ENCODE measurements at places on chromosomes 6 and 20.

DNA sequence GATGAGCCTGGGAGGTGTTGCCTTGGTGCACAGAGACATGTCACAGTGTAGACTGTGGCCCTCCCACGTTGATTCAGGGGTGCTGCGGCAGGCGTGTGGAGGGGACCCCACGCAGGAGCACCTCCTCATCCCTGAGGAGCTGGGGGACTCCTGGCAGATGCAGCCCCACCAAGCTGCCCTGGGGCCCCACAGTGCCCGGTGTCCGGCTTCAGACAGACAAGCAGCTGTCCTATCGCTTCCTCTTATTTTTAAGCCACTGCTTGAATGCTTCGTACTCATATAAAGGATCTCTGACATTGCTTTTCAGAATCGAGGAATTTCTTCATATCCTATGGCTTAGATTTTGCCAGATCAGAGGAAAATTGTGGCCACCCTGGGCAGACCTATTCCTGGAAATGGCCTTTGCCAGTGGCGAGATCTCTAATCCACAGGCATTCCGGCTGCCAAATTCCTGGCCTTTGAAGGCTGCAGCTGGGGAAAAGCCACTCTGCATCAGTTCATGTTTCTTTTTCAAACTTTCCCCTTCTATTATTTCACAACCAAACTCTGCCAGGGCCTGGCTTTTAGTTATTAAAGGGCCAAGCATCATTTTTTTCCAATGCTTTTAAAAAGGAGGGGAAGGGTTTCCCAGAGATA, 337.0 kb downstream of the THBS2 start:
- DNase-seq: no peak

- DNase-seq: no peak
These were observed 2.9 kb upstream of the SNRPB start for GRCh38 chr20:2473516-2473915.

GRCh38 chr6:162090734-162091133, 636.8 kb downstream of the PRKN start:
- no peak for DNase-seq

DNA sequence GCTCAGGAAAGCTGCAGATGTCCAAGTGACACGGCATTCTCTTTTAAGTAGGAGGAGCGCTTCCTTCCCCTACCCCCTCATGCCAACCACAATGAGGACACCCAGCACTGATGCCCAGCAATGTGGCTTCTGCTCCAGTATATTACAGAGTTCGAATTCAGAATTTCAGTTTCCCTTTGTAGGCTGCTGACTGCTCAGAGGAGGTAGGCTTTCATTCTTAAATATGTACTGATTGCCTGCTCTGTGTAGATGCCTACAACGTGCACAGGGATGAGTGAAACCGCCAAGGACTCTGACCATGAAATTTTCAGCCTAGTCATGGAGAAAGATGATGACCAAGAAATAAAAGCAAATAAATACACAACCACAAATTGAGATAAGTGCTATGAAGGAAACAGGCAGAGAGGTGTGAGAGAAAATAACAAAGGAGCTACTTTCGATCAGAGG, 50.9 kb upstream of the TNFAIP3 start:
- DNase-seq: no peak

- no peak for DNase-seq
These were observed 32.3 kb downstream of the GMDS start for GRCh38 chr6:2213086-2213485.

All from GM20000 (cell line).